Mesenteric fat pad (tissue), 1 donor: ENCODE measurements at places on chromosomes 4 and X.

- DNase-seq, result no peak
These were observed 145.0 kb downstream of the SPCS3 start for GRCh38 chr4:176464748-176465147.

DNA sequence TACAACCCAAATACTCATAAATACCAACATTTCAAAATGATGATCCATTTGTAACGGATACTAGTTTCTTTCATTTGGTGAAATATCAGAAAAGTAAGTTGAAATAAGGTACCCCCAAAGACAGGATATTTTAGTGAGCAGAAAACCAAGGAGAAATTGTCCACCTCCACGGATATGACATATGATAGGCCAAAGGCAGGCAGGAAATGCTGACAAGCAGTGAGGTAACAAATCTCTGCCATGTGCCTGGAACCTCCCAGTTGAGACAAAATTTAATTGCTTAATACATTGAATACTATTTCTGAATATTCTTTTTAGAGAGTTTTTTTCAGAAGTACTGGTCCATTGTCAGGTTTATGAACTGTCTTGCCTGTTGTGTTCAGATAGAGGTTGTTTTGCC is 118.8 kb downstream of the GATB start:
- DNase-seq, result no peak

- no peak for DNase-seq
These were observed 243.8 kb upstream of the HHIP start for GRCh38 chr4:144402176-144402575.

DNA sequence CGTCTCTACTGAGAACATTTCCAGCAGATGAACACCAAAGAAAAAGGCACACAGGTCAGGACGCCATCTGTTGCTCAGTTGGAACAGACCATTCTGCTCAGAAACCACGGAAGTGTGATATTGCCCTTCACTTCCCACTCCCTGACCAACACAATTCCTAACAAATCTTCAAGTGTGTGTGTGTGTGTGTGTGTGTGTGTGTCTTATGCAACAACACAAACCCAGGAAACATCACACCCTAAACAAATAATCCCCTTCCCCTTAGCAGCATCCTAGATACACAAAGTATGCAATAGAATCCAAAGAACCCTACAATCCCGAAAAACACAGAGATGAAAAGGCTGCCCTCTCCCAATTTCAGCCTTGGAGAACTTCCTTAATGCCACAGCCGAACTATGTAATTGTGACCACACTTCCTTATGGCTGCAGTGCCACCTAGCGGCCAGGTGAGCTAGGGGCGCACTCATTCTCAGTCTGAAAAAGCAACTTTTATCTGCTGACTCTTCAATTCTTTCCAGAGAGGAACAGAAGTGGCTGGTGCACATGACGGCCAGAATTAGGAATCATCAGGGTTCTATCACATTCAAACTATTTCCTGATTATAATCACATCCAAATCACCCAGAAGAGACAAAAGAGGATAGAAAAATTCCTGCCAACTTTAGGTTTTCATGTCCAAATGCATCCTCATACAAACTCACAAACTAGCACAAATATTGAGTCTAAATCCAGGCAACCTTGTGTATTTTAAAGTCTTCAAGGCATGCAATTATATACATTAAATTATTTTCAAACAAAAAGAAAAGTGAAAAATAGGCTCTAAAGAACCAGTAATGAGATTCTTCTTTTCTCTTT is 164.9 kb downstream of the DHX15 start:
- DNase-seq, result no peak

GRCh38 chr4:1842993-1843448 is 12.9 kb downstream of the LETM1 start:
- DNase-seq, result no peak

DNA sequence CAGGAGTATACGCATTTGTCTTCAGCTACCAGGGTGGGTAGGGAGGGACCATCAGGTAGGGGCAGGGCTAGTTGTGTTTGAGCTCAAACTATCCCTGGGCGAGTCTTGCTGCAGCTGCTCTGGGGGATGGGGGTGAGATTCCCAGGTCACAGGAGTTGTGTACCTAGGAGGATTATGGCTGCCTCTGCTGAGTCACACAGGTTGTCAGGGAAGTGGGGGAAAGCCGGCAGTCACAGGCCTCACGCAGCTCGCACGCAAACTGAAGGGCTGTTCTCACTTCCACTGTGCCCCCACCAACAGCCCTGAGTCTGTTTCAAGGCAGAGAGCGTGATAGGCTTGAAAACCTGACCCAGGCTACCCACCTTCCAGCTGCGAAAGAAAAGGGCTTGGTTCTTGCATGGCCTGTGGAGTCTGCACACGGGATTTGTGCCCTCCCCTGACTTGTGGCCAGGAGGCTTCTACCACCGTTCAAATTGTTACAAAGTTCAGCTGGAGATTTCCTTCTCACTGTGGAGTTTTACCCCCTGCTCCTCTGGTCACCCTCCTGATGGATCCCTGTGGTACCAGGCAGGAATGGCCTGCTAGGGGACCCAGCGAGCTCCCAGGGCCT is 63.8 kb downstream of the ARFIP1 start:
- DNase-seq, result no peak

GRCh38 chrX:23610495-23610894 is 56.8 kb upstream of the PRDX4 start:
- DNase-seq, result no peak
